HFFc6 (cell line): ENCODE measurements at places on chromosomes 6 and 20. TPM values are rescaled to one million over a fixed set of nuclear protein-coding genes. Genes with fewer than 3 reads are reported as not detected.
A peak's percentile ranks its signal among the peaks of the same experiment; 100 is the strongest.

DNA sequence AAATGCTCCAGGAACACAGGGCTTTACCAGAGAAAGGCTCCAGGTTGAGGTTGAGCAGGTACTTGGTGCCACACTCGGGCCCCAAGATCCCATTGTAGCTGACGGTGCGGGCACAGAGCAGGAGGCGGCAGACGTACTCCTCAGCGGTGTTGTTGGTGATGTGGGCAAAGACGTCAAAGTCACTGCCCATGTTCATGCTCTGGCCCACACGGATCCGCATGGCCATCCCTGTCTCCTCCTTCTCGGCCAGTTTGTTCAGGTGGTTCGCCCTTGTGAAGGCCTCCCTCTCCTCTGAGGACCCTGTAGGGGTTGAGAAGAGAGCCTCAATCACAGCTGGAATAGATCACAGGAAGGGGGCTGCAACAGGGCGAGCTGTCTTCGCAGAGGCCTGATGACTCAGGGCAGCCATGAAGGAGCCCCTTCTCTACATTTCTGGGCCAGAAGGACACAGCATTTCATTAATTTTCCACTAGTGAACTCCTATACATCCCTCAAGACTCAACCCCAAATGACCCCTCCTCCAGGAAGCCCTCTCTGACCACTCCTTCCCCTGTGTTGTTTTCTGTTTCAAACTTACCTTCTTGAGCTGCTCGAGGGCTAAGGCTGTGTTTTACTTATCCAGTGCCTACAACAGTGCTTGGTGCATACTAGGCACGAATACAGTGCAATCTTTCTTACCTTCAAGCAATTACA lies 26.8 kb downstream of the TGM2 start:
- DNase-seq, result no peak

GRCh38 chr20:50876816-50877215 lies 54.4 kb downstream of the ADNP start:
- no peak for DNase-seq

EYS gene
- total RNA-seq, result 0.18 TPM in 1 of 3 replicates, not detected in the others

- DNase-seq, result peak; percentile 38
These were observed 24.5 kb downstream of the ILRUN start for GRCh38 chr6:34671801-34672656.

GRCh38 chr6:135305684-135306083 lies 124.6 kb downstream of the MYB start:
- no peak for DNase-seq

C6orf163 gene
- 0.30 to 0.54 TPM (median 0.38 TPM) in 3 replicates for total RNA-seq

DNA sequence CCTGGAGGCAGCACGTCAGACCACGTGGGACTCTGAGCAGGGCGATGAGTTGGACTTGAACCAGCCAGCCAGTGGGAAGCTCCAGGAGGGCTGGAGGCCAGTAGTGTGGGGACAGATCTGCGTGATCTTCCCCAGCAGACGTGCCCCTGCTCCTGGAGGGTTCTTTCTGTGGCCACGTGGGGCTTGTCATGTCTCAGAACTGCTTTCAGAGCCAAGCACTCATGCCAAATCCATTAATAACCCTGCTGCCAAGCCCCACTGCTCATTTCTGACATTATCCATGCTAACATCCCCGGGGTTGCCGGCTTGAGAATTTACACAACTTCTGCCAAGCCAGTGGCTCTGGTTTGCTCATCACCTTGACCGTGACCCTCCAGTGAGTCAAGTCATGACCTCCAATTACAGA lies 38.3 kb downstream of the SIRPA start:
- peak; percentile 66 for DNase-seq

SUMO4 gene
- total RNA-seq, result 0.29 to 0.63 TPM (median 0.34 TPM) in 3 replicates

KCNB1 gene
- 0.04 to 1.2 TPM (median 1.2 TPM) in 3 replicates for total RNA-seq

DNA sequence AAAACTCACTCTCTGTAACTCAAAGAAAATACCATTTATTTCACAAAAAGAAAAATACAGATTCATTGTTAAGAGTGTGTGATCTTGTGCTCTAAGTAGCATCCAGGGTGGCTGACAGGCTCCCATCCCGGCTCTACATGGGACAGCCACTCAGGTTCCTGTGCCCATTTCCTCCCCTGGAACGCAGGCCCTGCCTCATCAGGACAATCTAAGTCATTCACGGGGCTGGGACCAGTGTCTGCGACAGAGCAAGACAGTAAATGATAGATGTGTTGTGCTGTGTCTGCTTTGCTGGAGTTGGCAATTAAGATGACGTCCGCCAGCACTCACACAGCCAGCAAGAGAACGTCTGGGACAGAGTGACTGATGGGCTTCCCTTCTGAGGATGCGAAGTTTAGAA lies 6.9 kb upstream of the FAM209A start:
- DNase-seq, result no peak

DNA sequence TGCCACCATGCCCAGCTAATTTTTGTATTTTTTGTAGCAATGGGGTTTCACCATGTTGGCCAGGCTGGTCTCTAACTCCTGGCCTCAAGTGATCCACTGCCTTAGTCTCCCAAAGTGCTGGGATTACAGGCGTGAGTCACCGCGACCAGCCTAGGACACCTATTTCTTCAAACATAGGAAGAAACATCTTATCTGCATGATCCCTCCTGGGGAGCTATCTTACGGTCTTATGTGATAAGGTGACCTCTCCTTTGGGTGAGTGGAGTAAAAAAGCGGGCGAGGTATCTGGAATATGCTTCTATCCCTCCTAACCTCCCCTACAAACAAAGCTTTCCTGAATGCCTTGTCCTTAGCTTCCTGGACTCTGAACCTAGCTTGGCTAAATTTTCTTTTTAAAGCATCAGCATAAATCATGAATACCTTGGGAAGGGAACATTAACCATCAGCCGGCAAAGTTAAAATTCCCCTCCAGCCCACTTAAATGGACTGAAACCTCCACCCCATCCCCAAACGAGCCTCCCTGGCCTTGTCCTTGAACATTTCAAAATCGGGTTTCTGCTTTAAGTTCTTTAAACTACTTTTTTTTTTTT lies 24.5 kb downstream of the RIPOR3 start:
- no peak for DNase-seq
